ENCODE measurements at places on chromosomes 6 and 20.

DNA sequence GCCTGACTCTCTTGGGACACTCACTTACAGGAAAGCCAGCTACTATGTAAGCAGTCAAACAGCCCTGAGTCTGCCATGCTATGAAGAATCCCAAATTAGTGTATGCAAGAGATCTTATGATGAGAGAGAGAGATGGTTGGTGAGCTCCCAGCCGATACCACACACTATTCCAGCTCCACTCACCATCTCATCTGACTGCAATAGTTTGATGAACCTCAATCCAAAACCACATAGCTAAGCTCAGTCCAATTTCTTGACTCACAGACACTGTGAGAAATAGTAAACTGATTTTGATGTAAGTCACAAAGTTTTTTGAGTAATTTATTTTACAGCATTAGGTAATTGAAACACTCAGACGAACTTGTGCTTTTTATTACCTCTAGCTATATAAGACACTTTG is 441.4 kb downstream of the COL12A1 start:
- DNase-seq = no peak

DNA sequence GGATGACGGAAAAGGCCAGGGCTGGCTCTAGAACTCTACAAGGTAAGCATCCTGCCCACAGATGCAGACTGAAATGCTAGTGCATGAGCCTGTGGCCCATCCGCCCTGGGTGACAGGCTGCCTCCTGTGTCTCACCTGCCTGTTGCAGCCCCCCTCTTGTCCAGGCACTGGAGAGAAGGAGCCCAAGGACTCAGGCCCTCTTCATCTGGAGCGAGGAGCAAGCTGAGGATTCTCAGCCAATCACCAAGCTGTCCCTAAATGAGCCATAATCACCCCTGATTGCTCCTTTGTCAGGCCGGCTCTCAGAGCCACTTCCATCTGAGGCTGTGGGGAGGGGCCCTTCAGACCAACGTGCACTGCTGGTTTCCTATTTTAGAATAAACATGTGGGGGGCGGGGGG is 10.0 kb upstream of the SLC32A1 start:
- no peak for DNase-seq

DNA sequence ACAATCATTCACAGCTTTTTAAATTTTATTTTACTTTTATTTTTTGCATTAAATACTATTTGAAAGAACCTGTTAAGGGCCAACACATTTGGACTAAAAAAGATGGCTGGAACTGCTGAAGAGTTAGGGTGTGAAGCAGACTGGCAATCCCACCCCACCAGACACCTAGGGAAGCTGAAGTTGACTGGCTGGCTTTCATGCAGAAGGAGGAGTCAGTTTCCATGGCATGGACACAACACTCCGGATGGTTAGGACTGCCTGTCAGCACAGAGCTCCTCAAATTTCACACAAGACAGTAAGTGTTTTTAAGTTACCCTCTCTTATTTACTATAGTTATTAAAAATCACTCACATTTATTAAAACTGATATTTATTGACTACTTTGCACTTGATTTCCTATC is at the start of gene ANKRD66:
TSS of gene ANKRD66 (plus strand) at position 238 of the 400 bp plus-strand sequence. CDS start 5,016 bp downstream, outside the sequence.
- no peak for DNase-seq

GRCh38 chr6:11009353-11009752 is 34.8 kb downstream of the ELOVL2 start:
- no peak for DNase-seq

- DNase-seq = no peak
Observed at GRCh38 chr6:163764565-163764964, 350.0 kb downstream of the QKI start.

- no peak for DNase-seq
Observed at GRCh38 chr6:138428944-138429598, 25.0 kb downstream of the HEBP2 start.

- DNase-seq = no peak
Observed at GRCh38 chr6:154314084-154314483, 42.5 kb downstream of the IPCEF1 start.

DNA sequence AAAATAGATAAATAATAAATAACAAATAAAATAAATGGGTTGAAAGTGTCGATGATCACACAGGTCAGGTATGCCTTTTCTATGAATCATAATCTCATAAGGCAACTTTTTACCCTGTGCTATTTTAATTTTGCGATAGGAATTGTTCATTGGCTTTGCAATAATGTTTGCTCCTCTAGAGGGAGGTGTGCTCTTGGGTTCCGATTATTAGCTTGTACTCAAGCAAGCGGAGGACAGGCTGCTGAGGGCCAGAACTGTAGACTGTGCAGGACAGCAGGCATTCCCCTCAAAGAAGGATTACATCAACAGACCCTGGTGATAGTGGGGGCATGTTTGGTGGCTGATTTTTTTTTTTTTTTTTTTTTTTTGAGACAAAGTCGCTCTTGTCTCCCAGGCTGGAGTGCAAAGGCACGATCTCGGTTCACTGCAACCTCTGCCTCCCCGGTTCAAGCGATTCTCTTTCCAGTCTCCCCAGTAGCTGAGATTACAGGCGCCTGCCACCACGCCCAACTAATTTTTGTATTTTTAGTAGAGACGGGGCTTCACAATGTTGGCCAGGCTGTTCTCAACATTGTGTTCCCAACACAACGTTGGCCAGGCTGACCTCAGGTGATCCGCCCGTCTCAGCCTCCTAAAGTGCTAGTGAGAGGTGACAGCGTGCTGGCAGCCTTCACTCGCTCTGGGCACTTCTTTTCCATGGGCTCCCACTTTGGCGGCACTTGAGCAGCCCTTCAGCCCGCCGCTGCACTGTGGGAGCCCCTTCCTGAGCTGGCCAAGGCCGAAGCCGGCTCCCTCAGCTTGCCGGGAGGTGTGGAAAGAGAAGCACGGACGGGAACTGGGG is 35.6 kb downstream of the RIOK1 start:
- DNase-seq = no peak

GRCh38 chr20:64156886-64157875 is 7.1 kb upstream of the MYT1 start:
- no peak for DNase-seq
